Stimulated activated CD8-positive, alpha-beta memory T cell treated with anti-CD3 and anti-CD28 coated beads, Interleukin-4, amount 100 ng/mL, for 4 hours (primary cell): ENCODE measurements at places on chromosomes 6 and 20.

GRCh38 chr6:130843575-130844320 lies 16.5 kb downstream of the SMLR1 start:
- no peak for DNase-seq

GRCh38 chr6:24931718-24932691 lies 3.8 kb downstream of the RIPOR2 start:
- no peak for DNase-seq

GRCh38 chr6:139472351-139473015 lies 98.0 kb upstream of the CITED2 start:
- no peak for DNase-seq

GRCh38 chr6:127111526-127111925 lies 6.9 kb upstream of the RSPO3 start:
- no peak for DNase-seq

DNA sequence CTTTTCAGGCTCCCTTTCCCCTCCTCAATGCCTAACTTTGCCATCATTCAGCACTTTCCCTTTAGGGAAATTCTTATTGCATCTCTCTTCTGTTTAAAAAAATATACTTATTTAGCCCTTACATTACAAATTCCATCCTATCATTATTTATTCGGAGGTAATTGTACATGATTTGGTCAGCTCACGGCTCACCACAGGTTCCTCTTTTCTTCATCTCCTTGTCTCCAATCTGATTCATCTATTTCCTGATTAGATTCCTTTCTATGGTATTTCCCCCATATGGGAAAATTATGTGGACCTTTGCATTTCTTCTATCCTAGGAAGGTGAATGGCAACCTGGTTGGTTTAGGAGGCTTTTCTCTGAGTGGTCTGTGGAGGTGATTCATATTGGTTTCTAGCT lies 12.9 kb upstream of the EMILIN3 start:
- DNase-seq, result no peak

- no peak for DNase-seq
Measured at GRCh38 chr6:143136647-143137046, 76.0 kb downstream of the AIG1 start.

- no peak for DNase-seq
Measured at GRCh38 chr6:81995548-81996289, 243.2 kb upstream of the TENT5A start.

DNA sequence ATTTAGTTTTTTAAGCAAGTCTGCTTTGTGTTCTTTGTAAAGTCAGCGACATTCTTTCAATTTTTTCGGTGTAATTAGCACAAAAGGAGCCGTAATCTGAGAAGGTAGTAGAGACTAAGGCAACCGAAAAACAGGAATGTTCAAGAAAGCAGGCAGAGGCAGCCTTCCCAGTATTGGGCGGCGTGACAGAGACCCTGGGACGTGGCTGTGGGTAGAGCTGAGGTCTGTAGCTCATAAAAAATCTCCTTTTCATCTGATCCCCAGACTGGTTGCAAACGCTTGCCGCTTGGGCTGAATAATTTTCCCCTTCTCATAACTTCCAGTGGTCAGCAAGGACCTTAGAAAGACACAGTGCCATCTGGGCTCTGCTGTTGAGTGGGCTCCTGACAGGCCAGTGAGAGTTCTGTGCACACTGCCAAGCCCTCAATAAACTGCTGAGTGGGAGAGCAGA lies 30.8 kb downstream of the GNAS start:
- no peak for DNase-seq

DNA sequence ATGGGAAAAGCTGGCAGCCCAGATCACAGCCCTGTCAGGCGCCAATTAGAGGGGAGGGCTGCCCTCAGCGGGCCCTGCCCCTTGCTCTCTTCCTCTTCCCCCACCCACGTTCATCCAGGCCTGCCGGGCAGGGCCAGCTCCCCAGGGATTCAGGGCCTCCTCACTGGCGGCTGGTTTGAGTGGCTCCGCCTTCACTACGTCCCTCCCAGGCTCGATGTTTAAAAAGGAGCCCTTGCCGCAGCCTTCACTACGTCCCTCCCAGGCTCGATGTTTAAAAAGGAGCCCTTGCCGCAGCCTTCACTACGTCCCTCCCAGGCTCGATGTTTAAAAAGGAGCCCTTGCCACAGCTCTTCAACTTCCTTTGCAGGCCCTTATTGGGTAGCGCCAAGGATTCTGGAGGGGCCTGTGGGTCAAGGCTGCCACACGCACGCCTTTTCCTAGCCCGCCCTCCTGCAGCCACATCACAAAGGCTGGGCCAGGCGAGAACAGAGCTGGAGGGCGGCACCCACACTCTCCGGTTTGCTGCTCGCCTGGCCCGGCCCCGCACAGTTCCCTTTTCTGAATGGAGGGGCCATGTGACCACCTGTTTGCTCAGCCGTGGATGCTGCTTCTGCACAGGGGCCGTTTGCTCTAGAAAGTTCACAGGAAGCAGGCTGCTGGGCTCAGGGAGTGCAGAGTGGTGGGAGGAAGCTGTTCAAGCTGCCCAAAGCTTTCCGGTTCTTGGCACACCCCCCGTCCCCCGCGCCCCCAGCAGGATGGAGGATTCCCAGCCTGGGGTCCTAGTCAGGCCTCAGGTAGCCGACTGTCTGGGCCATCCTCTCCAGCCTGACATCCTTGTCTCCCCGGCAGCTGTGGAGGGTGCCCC lies 1.6 kb downstream of the SLC17A9 start:
- DNase-seq, result peak; percentile 24

DNA sequence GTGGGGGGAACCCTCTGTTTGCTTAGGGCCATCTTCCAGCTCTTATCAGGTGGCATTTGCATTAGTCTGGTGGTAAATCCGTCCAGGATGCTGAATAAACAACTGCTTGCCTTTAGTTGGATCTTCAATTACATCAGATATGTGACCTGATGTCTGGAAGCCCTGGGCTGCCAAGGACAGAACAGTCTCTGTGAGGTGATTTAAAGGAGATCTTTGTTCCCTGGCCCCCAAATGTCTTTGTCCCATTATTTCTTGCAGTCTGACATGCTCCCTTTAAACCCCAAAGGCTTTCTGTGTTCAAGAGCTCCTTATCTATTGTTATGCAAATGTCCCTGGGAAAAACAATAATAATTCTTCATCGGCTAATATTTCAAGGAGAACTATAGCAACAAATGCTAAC lies 84.6 kb upstream of the SPTLC3 start:
- no peak for DNase-seq

- no peak for DNase-seq
Measured at GRCh38 chr6:20061952-20062351, 150.3 kb downstream of the MBOAT1 start.

GRCh38 chr6:96570053-96570452 lies 7.1 kb downstream of the FHL5 start:
- DNase-seq, result no peak

- DNase-seq, result no peak
Measured at GRCh38 chr20:36074983-36075382, 79.6 kb upstream of the EPB41L1 start.

DNA sequence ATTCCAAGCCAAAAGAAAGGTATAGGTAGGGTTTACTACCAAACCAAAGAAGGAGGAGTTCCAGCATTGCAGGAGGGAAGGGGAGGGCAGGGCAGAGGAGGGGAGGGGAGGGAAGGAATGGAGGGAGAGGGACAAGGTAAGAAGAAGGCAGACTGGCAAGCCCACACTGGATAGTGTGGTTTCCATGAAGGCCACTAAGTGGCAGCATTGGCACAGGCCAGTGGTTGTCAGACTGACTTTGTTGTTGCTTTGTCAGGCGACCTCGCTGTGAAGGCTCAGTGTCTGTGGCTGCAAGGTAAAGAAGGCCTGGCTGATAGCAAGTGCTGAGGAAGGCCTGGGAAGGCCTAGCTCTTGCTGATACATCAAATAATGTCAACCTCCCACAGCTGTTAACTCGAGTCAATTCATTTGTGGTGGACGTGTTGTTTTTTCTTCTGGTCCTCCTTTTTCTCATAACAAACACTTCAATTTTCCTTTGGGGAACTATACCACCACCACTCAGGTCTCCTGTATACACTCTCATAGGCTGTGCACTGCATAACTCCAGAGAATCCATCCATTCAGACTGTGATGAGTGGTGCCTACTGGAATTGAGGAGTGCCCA lies 7.7 kb upstream of the ZNF334 start:
- peak; percentile 11 for DNase-seq

DNA sequence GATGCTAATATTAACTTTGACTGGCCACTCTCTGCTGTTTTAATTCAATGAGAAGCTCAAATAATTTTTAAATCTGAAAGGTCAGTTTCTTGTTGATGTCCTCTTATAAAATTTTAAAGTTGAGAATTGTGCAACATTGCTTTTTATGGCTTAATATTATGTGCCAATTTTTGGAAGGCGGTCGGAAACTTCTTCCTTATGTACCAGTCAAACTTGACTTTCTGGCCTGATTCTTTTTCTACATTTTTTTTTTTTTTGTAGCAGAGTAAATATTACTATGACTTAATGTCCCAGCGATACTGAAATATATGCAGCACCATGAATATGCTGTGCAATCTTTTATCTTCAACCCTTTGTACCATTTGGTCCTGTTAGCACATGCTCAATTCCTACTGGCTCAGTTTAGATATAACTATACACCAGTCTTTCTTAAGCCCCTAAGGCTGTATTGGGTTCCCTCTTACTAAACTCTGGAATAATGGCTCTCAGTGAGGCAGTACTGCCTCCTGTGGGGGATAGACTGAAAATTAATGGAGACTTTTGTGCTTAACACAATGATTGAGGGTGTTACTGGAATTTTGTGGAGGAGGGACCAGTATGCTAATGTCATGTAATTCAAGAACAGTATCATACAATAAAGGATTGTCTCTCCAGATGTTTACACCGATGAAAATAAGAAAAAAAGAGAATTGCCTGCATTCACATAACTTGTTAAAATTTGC lies 156.4 kb upstream of the SYNCRIP start:
- DNase-seq, result no peak

DNA sequence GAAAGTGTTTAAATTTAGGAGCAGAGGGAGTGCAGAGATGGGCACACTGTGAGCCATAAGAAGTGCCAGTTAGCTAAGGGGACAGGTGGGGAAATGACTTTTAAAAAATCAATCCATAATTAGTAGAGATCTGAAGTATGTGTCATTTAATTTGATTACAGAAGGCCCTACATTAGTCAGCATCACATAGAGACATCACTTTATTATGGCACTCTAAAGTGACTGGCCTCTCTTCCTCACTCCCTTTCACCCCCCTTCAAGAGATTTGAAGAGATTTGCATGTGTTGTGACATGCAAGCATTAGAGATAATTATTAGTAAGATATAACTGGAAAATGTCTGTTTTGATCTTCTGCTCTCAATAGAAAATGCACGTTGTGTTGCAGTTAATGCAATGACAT lies 86.7 kb downstream of the SLX4IP start:
- DNase-seq, result no peak

DNA sequence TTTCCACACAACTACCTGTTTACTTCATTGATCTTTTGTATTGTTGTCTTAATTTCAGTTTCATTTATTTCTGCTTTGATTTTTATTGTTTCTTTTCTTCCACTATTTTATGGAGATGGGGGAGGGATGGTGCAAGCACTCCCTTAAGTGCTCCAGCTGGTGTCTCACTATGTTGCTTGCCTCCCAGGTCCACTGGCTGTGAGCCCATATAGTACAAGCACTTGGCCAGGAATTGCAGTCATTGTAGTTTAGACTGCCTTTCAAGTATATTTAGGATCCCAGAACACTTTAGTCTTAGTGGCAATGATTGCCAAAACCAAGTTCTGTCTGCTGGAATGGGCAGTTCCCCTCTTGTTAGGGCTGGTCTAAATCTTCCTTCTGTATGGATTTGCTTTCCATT lies 34.9 kb upstream of the MAN1A1 start:
- no peak for DNase-seq

- DNase-seq, result no peak
Measured at GRCh38 chr6:55957961-55958422, 82.6 kb upstream of the BMP5 start.

- no peak for DNase-seq
Measured at GRCh38 chr6:16803294-16804200, 42.3 kb upstream of the ATXN1 start.

GRCh38 chr20:21511850-21512633 lies 1.8 kb downstream of the NKX2-2 start:
- no peak for DNase-seq

- DNase-seq, result no peak
Measured at GRCh38 chr20:24742436-24742835, 206.6 kb upstream of the CST7 start.

- no peak for DNase-seq
Measured at GRCh38 chr6:149122850-149123821, 194.4 kb upstream of the TAB2 start.

DNA sequence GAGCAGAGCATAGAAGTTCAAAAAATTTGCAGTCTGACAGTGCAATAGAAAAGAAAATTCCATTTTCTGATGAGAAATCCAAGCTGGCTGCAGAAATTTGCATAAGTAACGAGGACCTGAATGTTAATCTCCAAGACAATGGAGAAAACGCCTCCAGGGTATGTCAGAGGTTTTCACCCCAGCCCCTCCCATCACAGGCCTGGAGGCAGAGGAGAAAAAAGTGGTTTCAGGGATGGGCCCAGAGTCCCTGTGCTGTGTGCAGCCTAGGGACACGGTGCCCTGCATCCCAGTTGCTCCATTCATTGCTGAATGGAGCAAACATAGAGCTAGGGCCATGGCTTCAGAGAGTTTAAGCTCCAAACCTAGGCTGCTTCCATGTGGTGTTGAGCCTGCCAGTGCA lies 327.9 kb upstream of the KHDRBS2 start:
- no peak for DNase-seq

DNA sequence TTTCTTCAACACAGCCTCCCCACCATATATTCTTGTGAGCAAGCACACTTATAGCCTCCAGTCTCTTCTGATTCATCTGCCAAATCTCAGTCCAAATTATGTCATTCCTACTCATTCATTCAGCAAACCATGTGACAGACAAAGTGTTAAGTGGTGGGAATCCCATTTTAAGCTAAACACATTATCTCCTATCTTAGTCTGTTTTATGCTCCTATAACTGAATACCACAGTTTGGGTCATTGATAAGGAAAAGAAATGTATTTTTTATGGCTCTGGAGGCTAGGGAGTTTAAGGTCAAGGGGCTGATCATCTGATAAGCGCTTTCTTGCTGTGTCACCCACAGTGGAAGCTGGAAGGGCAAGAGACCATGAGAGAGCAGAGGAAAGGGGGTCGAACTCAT lies 23.9 kb upstream of the SMIM13 start:
- DNase-seq, result no peak

- no peak for DNase-seq
Measured at GRCh38 chr6:95248499-95248898, 328.8 kb upstream of the MANEA start.

DNA sequence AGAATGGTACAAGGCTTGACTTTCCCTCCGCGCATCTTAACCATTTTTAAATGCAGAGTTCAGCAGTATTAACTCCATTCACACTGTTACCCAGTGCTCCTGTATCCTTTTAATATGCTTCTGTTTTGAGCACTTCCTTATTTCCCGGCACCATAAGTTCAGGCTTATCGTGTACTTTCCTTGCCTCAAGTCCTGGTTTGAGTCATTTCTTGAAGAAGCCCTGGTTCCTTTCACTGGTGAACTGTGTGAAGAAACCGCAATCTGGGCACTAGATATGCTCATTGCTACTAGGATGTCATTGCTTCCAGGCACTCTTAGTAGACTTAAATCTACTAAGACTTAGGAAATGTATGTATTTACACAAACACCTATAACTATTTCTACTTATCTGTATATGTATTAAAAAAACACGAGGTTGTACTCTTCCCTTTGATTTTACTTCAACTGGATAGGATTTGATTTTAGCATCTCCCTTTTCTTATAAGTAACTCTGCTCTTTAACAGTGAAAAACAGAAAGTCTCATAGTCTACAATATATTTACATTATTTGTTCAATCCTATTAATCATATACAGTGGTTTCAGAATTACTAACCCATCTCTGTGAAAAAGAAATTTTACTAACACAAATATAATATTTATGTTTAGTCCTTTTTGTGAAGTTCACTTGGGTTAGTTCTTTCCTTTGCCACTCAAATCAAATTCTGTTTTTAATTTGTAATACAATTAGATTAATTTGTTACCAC lies 135.5 kb downstream of the CDKAL1 start:
- no peak for DNase-seq
